ENCODE measurements at places on chromosomes 11 and 22. TPM values are rescaled to one million over a fixed set of nuclear protein-coding genes. Genes with fewer than 3 reads are reported as not detected.

MMP13 gene
- not detected for polyA plus RNA-seq

- DNase-seq: no peak
These were observed 24.5 kb downstream of the MCHR1 start for GRCh38 chr22:40703736-40704135.

GRCh38 chr11:66892911-66893310 is 36.0 kb downstream of the LRFN4 start:
- no peak for DNase-seq

DNA sequence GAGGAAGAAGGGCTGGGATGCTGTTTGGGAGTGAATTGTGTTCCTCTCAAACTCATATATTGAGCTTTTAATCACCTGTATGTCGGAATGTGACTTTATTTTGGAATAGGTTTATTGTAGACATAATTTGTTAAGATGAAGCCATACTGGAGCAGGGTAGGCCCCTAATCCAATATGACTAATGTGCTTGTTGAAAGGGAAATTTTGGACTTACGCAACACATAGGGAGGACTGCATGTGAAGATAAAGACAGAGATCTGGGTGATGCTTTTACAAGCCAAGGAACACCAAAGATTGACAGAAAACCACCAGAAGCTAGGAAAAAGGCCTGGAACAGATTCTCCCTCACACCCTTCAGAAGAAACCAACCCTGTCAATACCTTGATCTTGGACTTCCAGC is 43.2 kb upstream of the OVCH2 start:
- no peak for DNase-seq

- DNase-seq: no peak
These were observed 2.5 kb upstream of the DNAL4 start for GRCh38 chr22:38796262-38796957.

DNA sequence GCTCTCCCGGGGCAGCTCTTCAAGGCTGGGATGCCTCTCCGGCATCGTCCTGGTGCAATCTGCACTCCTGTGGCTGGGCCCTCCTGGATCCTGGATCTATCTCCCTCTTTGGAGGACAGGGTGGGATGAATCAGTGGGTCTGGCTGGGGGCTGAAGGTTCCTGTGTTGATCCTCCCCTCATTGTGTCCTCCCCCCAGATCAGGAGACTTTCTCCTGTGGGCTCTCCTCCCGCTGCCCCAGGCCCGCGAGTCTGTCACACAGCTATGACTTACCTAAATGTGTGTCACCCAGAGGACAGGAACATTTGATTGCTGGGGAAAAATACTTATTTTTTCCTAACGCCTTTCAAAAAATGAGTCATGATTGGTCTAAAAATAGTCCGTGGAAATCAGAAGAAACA is 106.8 kb upstream of the NECTIN1 start:
- DNase-seq: no peak

GRCh38 chr11:129612447-129612961 is 203.1 kb upstream of the TMEM45B start:
- DNase-seq: no peak

GRCh38 chr22:39396797-39397195 is 2.8 kb upstream of the TAB1 start:
- DNase-seq: no peak

Data from hindlimb muscle (tissue), 1 donor.